ACHN (cell line): ENCODE measurements at places on chromosomes 3 and 15.

DNA sequence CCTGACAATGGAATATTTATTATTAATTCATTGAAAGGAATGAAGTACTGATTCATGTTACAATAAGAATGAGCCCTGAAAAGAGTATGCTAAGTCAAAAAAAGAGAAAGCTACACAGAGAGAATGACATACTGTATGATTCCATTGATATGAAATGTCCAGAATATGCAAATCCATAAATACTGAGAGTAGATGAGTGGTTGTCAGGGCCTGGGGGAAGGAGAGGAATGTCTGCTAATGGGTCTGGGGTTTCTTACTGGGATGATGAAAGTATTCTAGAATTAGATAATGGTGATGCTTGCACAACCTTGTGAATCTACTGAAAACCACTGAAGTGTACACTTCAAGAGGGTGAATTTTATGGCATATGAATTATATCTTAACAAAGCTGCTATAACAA, 79.9 kb upstream of the HACD2 start:
- no peak for DNase-seq

DNA sequence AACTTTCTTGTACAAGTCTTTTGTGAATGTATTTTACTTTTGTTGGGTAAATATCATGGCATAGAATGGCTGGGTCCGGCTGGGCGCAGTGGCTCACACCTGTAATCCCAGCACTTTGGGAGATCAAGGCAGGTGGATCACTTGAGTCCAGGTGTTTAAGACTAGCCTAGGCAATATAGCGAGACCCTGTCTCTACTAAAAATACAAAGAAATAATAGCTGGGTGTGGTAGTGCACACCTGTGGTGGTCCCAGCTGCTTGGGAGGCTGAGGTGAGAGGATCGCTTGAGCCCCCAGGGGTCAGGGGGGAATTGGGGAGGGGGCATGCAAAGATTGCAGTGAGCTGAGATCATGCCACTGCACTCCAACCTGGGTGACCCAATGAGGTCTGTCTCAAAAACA, 52.9 kb downstream of the ANP32A start:
- no peak for DNase-seq

DNA sequence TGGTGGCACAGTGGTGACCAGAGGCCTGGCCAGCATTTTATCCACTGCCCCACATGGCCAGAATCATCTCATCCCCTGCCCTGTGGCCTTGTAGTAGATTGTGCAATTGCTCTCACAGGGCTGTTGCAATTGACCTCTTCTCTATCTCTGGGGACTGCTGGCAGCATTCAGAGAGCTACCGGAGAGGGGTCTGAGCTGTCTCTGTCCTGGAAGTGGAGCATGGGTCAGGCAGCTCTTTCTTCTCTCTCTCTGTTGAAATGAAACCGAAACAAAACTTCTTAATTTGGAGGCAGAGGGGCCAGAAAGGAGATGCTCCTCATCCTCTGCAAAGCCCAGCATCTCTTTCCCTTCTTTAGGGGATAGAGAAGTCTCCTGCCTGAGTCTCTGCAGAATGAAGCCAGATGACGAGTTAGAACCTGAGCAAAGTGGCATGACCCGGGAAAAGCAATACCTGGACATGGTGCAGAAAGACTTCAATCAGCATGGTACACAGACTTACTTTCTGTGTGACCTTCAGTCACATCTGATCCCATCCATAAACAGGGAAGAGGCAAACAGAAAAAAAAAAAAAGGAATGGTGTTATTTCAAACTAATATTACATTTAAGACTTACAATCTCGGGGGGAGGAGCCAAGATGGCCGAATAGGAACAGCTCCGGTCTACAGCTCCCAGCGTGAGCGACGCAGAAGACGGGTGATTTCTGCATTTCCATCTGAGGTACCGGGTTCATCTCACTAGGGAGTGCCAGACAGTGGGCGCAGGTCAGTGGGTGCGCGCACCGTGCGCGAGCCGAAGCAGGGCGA, 144.5 kb upstream of the BCL6 start:
- no peak for DNase-seq

GRCh38 chr3:127607675-127608361, 9.6 kb downstream of the MCM2 start:
- no peak for DNase-seq

GRCh38 chr3:41159588-41160189, 39.6 kb upstream of the CTNNB1 start:
- DNase-seq, result no peak
